HepG2 (cell line): ENCODE measurements at places on chromosomes 11 and 22. TPM values are rescaled to one million over a fixed set of nuclear protein-coding genes. Genes with fewer than 3 reads are reported as not detected.

Gene LSP1
- 0.29 and 1.00 TPM in 2 replicates for total RNA-seq

Gene PRR14L
- 16.5 and 36.4 TPM in 2 replicates for total RNA-seq

Gene TSGA10IP
- not detected in 2 replicates for total RNA-seq

Gene ZBTB44
- 19.5 and 23.6 TPM in 2 replicates for total RNA-seq

Gene UQCC3
- total RNA-seq: 12.1 and 16.0 TPM in 2 replicates

Gene AIFM3
- total RNA-seq: 11.0 and 15.3 TPM in 2 replicates

Gene SAA1
- total RNA-seq: not detected in 2 replicates

Gene MS4A4A
- not detected in 2 replicates for total RNA-seq

Gene OVCH2
- not detected in 2 replicates for total RNA-seq

Gene ACR
- total RNA-seq: not detected in 2 replicates

Gene GLYAT
- not detected in 2 replicates for total RNA-seq

Gene LDHAL6A
- total RNA-seq: not detected in 2 replicates

Gene RAG1
- 0.14 and 0.15 TPM in 2 replicates for total RNA-seq

Gene RAB38
- 0.13 TPM in 1 of 2 replicates, not detected in the other for total RNA-seq

GRCh38 chr22:44395118-44396005 is 82.6 kb upstream of the SHISAL1 start:
- H3K27me3 ChIP-seq: peaks cover 8% of the 10 kb centered on the region
- no peak overlapping the region for H3K4me3 ChIP-seq
- no peak for DNase-seq
- no peak overlapping the region for H3K27ac ChIP-seq
- no peaks in the 10 kb centered on the region for H3K36me3 ChIP-seq
- no peaks in the 10 kb centered on the region for H3K4me1 ChIP-seq

DNA sequence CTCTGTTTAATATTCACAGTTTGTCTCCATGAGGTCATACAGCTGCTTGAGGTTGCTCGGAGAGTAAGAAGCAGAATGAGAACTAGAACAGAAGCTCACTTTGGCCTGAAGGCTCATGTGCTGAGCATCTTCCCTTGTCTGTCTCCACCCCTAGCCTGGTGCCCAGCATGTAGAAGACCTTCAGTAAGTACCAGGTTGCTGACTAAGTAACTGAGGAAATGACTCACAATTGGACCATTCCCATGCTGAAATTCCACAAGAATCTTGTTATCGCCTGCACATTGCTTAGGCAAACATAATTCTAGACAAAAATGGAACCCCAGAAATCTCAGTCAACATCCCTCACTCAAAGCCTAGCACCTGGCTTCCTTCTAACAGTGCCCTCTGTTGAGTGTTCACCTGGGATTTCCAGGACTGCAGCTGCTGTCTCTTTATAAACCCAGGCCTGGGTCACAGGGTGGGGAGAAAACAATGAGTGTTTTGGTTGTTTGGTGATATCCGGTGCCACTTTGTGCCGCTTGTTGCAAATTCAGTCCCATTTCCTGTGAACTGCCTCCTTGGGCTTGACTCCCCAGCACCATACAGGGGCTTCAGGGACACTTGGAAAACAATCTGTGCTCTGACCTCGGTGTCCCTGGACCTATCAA is 406.8 kb downstream of the ETS1 start:
- H3K27ac ChIP-seq: no peak overlapping the region
- no peaks in the 10 kb centered on the region for H3K27me3 ChIP-seq
- no peak for DNase-seq

DNA sequence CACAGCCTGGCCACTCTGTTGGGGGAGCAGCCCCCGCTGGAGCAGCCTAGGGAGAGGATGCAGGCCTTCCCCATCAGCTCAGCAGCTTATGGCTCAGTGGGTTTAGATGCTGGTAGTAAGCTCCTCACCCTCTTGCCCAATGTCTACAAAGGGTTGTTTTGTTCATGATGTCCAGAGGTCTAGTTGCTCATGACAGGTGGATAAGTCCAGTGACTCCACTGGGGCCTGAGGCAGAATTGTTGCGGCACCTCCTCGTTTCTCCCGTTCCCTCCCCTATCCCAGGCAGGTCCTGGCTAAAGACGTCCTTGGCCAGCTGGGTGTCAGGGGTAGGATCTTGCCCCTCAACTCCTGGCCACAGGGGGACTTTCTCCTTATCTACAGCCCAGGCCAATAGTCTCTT is 233.5 kb upstream of the B3GAT1 start:
- H3K27ac ChIP-seq: no peak overlapping the region
- H3K4me1 ChIP-seq: no peaks in the 10 kb centered on the region
- H3K4me3 ChIP-seq: no peak overlapping the region
- H3K27me3 ChIP-seq: peaks cover 22% of the 10 kb centered on the region; the same call in 1 of the 3 replicates

- H3K4me1 ChIP-seq: peaks cover 26% of the 10 kb centered on the region
- no peak overlapping the region for H3K27ac ChIP-seq
- H3K4me3 ChIP-seq: no peak overlapping the region
- peaks cover 15% of the 10 kb centered on the region for H3K36me3 ChIP-seq
- peak; percentile 20 for DNase-seq
- H3K27me3 ChIP-seq: no peaks in the 10 kb centered on the region
These were observed 28.5 kb downstream of the MAFF start for GRCh38 chr22:38230108-38230825.

- H3K4me3 ChIP-seq: no peak overlapping the region
- no peak for DNase-seq
- H3K27ac ChIP-seq: no peak overlapping the region
These were observed 26.5 kb downstream of the MED15 start for GRCh38 chr22:20533879-20534265.

DNA sequence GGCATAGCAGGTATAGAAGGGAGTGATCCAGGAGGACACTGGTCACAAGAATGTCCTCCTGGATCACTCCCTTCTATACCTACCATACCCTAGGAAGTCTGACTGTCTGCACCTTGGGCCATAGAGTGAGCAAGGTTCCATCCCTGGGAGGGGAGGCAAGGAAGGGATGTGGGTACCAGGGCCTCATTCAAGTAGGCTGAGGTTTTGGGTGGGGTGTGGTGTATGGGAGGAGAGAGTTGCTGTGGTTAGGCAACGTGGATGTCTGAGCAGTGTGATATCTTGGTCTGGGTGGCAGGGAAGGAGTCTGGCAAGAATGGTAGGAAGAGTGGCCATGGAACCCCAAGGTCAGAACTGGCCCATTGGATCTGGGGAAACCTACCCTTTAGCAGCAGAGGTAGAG is 13.2 kb downstream of the PPFIBP2 start:
- H3K4me3 ChIP-seq: no peak overlapping the region
- H3K4me1 ChIP-seq: peaks cover 41% of the 10 kb centered on the region
- no peaks in the 10 kb centered on the region for H3K27me3 ChIP-seq
- no peak for DNase-seq
- no peaks in the 10 kb centered on the region; the same call in 2 of the 3 replicates for H3K36me3 ChIP-seq
- H3K27ac ChIP-seq: no peak overlapping the region

- no peak for DNase-seq
- no peaks in the 10 kb centered on the region for H3K36me3 ChIP-seq
- H3K27me3 ChIP-seq: no peaks in the 10 kb centered on the region
- no peak overlapping the region for H3K4me3 ChIP-seq
- H3K4me1 ChIP-seq: no peaks in the 10 kb centered on the region
- no peak overlapping the region for H3K27ac ChIP-seq
These were observed 32.0 kb downstream of the GUCY1A2 start for GRCh38 chr11:106986261-106986660.

GRCh38 chr11:19546325-19546724 is 166.3 kb upstream of the NAV2 start:
- no peaks in the 10 kb centered on the region for H3K4me1 ChIP-seq
- H3K36me3 ChIP-seq: no peaks in the 10 kb centered on the region
- H3K27ac ChIP-seq: no peak overlapping the region
- H3K4me3 ChIP-seq: no peak overlapping the region
- no peak for DNase-seq

DNA sequence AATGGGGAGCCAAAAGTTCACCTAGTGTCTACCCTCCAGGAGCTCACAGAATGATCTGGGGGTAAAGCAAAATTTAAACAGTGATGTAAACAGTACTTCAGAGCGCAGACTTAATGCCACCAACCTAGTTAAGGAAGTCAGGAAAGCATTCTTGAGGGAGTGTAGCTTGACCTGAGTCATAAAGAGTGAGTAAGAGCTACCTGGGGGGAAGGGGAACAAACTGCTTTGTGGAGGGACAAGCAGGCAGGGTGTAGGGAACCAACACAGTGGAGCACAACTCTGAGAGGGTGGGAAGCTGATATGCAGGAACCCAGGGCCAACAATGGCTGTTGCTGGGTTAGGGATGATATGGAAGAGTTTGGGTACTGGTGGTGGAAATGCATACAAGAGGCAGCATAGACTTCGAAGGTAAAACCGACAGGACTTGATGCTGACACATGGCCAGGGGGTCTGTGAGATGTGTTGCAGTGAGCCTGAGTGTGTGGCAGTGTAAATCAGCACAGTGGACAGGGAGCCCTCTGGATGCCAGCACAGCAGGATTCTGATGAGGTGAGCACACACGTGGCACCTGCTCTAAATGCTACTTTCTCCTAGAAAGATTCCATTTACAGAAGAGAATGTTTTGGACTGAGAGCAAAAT is 58.3 kb upstream of the CYP2D6 start:
- H3K4me3 ChIP-seq: no peak overlapping the region
- no peak overlapping the region for H3K27ac ChIP-seq
- peaks cover 15% of the 10 kb centered on the region for H3K4me1 ChIP-seq
- H3K36me3 ChIP-seq: peaks cover 5% of the 10 kb centered on the region
- no peak for DNase-seq

DNA sequence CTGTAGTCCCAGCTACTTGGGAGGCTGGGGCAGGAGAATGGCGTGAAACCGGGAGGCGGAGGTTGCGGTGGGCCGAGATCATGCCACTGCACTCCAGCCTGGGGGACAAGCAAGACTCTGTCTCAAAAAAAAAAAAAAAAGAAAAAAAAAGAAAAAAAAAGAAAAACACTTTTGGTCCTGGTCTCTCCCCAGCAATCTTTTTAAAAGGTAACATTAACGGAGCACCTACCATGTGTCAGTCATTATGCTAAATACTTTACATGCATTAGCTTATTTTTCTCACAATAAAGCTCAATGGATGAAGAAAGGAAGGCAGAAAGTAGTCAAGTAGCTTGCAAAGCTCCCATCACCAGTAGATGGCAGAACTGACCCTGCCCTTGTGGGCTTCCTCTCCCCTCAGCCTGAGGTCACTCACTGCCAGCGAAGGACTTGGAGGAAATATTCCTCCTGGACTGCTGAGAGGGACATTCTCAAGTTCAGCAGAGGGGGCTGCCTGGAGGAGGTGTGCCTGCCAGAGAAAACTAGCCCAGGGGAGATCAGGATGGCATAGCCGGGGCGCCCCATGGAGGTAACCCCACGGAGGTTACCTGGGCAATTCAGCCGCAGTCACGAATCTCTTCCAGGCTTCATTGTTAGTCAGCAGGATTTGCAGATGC is 15.5 kb downstream of the APOL3 start:
- H3K36me3 ChIP-seq: no peaks in the 10 kb centered on the region
- peaks cover 26% of the 10 kb centered on the region for H3K4me1 ChIP-seq
- H3K27ac ChIP-seq: no peak overlapping the region
- H3K27me3 ChIP-seq: no peaks in the 10 kb centered on the region
- no peak overlapping the region for H3K4me3 ChIP-seq

- peaks cover 16% of the 10 kb centered on the region for H3K4me1 ChIP-seq
- no peaks in the 10 kb centered on the region for H3K36me3 ChIP-seq
- H3K27ac ChIP-seq: no peak overlapping the region
- DNase-seq: no peak
These were observed 57.6 kb downstream of the SMIM38 start for GRCh38 chr11:69213316-69213715.

- no peak overlapping the region for H3K27ac ChIP-seq
- H3K4me3 ChIP-seq: no peak overlapping the region
- peak; percentile 58 for DNase-seq
These were observed 11.0 kb upstream of the MS4A6A start for GRCh38 chr11:60193687-60194433.

- no peaks in the 10 kb centered on the region for H3K36me3 ChIP-seq
- no peak overlapping the region for H3K4me3 ChIP-seq
- peaks cover 12% of the 10 kb centered on the region for H3K4me1 ChIP-seq
These were observed 7.4 kb upstream of the CREBZF start for GRCh38 chr11:85672105-85672902.

DNA sequence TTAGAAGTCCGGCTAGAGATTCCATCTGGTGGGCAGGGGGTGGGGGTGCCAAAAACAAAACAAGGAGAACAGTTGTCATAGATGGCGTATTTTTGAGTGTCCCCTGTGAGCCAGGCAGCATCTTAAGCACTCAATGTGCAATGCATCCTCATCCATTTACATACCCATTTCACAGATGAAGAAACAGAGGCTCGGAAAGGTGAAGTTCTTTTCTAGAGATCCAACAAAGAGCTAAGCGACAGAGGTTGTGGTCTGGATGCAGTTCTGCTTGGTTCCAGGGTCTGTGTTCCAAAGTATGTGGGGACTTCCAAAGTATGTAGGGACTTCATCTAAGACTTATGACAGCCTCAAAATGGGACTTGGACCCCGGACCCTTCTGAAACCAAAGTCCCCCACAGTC is 277.8 kb downstream of the MN1 start:
- H3K4me3 ChIP-seq: no peak overlapping the region
- DNase-seq: no peak
- 0 out of 2 replicates have a peak, but pooled peaks cover 2% of the 10 kb centered on the region for H3K27me3 ChIP-seq
- no peaks in the 10 kb centered on the region for H3K36me3 ChIP-seq

DNA sequence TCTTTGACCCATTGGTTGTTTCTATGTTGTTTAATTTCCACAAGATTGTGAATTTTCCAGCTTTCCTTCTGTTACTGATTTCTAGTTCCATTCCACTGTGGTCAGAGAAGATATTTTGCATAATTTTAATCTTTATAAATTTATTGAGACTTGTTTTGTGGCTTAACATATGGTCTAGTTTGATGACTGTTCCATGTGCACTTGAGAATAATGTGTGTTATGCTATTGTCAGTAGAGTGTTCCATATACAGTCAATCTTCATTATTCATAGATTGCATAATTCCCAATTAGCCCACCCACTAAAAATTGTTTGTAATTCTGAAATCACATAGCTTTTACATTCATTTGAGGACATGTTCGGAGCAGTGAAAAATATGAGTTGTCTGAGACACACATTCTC is 346.1 kb upstream of the DDI1 start:
- H3K27me3 ChIP-seq: no peaks in the 10 kb centered on the region
- no peaks in the 10 kb centered on the region for H3K4me1 ChIP-seq
- no peak for DNase-seq
- no peak overlapping the region for H3K27ac ChIP-seq
- no peaks in the 10 kb centered on the region for H3K36me3 ChIP-seq

GRCh38 chr11:6433998-6434660 is 6.7 kb downstream of the HPX start:
- H3K27me3 ChIP-seq: no peaks in the 10 kb centered on the region

- peaks cover 5% of the 10 kb centered on the region for H3K36me3 ChIP-seq
- H3K4me1 ChIP-seq: peaks cover 54% of the 10 kb centered on the region
- no peak overlapping the region for H3K4me3 ChIP-seq
- peaks cover 2% of the 10 kb centered on the region; the same call in 2 of the 3 replicates for H3K27me3 ChIP-seq
These were observed 4.3 kb downstream of the YIF1A start for GRCh38 chr11:66284526-66285078.

GRCh38 chr11:116731097-116731761 is 41.6 kb downstream of the BUD13 start:
- no peaks in the 10 kb centered on the region for H3K36me3 ChIP-seq
- peak; percentile 5 for DNase-seq
- no peak overlapping the region for H3K4me3 ChIP-seq
- H3K4me1 ChIP-seq: peaks cover 26% of the 10 kb centered on the region
- peaks cover 51% of the 10 kb centered on the region; the same call in 2 of the 3 replicates for H3K27me3 ChIP-seq

GRCh38 chr22:23104187-23104971 is 34.1 kb downstream of the GNAZ start:
- H3K27ac ChIP-seq: no peak overlapping the region
- no peaks in the 10 kb centered on the region for H3K27me3 ChIP-seq
- H3K36me3 ChIP-seq: peaks cover 7% of the 10 kb centered on the region

- H3K4me3 ChIP-seq: no peak overlapping the region
- no peak overlapping the region for H3K27ac ChIP-seq
- H3K27me3 ChIP-seq: no peaks in the 10 kb centered on the region
- H3K36me3 ChIP-seq: no peaks in the 10 kb centered on the region
- no peak for DNase-seq
These were observed 2.8 kb upstream of the ANO9 start for GRCh38 chr11:444396-445144.

GRCh38 chr11:109153836-109154235 is 268.2 kb upstream of the C11orf87 start:
- H3K4me3 ChIP-seq: no peak overlapping the region
- no peak for DNase-seq
- no peaks in the 10 kb centered on the region for H3K36me3 ChIP-seq
- no peaks in the 10 kb centered on the region for H3K27me3 ChIP-seq
